ENCODE measurements at places on chromosomes 4 and X.

- DNase-seq, result no peak
Measured at GRCh38 chr4:90960433-90960832, 833.2 kb downstream of the CCSER1 start.

- DNase-seq, result no peak
Measured at GRCh38 chrX:22742174-22742573, 257.6 kb upstream of the DDX53 start.

DNA sequence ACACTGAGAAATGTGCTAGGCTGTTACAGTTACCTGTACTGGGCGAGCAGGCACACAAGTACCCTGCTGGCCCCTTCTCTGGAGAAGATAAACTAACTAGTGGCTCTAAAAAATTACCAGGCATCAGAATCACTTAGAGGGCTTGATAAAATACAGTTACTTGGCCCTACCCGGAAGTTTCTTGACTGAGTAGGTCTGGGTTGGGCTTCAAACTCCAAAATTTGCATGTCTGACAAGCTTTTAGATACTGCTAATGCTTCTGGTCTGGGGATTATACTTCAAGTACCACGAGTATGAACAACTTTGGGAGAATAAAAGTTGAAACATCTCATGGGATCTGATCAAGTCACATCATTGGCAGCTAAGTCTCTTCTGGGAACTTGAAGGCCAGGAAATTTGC is 30.8 kb downstream of the CEP135 start:
- no peak for DNase-seq

GRCh38 chr4:53793096-53793495 is 201.8 kb upstream of the LNX1 start:
- no peak for DNase-seq

GRCh38 chr4:108916638-108917037 is 153.8 kb upstream of the ETNPPL start:
- no peak for DNase-seq

- no peak for DNase-seq
Measured at GRCh38 chrX:72475338-72475737, 97.3 kb downstream of the HDAC8 start.
